ENCODE measurements at places on chromosomes 13 and 19.

GRCh38 chr13:23707674-23708073, 137.5 kb downstream of the TNFRSF19 start:
- peak; percentile 8 for DNase-seq

- DNase-seq: no peak
Observed at GRCh38 chr13:109331898-109332297, 454.5 kb downstream of the IRS2 start.

- DNase-seq: peak; percentile 98
Observed at GRCh38 chr19:39430675-39431593, 4.8 kb downstream of the RPS16 start.

DNA sequence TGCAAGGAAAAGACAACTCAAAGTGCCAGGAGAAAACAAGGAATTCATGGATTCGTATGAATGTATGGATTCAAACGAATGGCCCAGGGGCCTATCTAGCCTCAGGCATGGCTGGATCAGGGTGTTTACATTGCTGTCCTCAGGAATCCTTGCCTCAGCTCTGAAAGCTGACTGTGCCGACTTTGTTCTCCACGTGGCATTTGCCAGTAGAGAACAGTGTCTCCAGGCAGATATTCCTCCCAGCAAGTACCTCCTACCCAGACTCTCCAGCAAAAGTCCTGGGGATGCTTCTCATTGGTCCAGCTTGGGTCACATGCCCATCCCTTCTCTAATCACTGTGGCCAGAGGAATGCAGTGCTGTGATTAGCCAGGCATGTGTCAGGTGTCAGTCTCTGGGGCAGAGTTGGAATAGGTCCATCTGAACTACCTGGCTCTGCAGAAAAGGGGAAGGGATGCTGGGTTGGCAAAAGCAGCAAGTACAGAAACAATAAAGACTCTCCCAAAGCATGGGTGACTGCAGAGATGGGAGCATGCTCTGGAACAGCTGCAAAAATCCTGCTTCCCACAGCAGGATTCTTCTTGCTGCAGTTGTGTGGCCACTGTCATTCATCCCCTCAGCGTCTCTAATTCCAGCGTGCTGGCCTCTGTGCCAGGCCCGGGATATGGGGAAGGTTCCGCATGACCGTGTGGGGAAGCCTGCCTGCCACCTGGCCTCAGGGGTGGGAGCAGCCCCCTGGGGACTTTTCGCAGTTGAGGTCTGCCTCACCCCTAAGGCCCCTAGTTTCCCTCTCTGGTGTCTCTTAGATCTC, 30.0 kb downstream of the CCNE1 start:
- DNase-seq: no peak

- DNase-seq: no peak
Observed at GRCh38 chr13:43260999-43261398, 237.6 kb downstream of the DNAJC15 start.

Data from suppressor macrophage treated with lipopolysaccharide for 4 hours (primary cell).